ENCODE measurements at places on chromosomes 7 and 10.

GRCh38 chr10:48382982-48383381 lies 76.5 kb downstream of the MAPK8 start:
- no peak for DNase-seq

DNA sequence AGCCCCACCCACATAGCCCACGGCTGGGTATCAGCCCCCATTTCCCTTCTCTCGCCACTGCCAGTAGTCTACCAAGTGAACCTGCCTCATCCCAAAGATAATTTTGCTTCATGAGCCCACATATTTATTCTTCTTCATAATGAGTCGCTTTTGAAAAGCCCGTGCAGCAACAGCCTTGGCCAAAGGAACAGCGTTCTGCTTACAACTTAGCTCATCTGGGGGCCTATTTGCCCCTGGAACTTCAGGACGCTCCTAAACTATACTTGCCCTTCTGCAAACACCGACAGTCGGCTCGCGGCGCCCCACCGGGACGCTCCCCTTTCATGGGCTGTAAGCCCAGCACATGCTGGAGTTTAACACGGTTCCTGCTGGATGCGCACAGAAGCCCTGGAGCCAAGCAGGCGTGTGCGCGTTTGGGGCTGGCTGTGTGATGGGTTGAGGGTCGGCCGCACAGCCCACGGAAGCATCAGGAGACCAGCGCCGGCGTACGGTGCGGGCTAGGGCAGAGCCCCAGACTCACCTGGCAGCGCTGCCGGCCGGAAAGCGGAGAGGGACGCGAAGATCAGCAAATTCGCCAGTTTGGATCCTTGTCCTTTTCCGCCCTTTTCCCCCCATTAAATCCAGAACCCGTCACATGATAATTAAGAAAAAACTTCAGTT lies 370 bp downstream of the TMEM60 start:
- peak; percentile 59 for DNase-seq

DNA sequence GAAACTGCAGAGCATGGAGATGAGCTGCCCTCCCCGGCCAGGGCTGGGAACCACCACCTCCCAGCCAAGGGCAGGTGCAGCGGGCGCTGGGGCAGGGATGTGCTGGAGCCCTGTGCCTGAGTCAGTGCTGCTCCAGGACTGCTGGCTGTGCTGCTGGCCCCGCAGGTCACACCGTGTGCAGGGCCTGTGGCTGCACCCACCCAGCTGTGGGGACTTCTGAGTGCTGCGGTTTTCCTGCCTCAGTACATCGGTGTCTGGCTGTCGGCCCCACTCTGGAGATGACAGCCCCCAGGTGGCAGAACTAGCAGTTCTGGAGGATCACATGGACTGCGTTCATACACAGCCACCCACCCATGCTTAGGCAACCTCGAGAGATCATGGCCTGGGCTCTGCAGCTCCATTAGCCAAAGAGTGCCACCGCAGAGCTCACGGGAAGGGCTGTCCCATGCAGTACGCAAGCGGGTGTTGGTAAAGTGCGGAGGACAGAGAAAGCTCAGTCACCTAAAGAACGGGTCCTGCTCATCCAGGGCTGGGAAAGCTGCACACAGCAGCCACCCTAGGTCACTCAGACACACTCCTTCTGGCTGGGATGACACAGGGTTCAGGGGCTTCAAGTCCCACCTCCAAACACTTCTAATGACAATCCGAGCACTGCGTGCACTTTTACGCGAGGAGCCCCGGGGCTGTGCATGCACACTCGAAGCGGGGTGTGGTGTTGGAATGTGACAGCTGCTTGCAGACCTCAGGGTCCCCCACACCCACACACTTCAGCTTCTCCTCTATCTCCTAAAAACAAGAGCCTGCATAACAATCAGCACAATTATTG lies 198.1 kb upstream of the PPP2R2D start:
- DNase-seq, result no peak

- no peak for DNase-seq
Measured at GRCh38 chr7:151077705-151078232, 2.8 kb downstream of the FASTK start.

- DNase-seq, result no peak
Measured at GRCh38 chr10:30804478-30805055, 175.0 kb upstream of the LYZL2 start.

DNA sequence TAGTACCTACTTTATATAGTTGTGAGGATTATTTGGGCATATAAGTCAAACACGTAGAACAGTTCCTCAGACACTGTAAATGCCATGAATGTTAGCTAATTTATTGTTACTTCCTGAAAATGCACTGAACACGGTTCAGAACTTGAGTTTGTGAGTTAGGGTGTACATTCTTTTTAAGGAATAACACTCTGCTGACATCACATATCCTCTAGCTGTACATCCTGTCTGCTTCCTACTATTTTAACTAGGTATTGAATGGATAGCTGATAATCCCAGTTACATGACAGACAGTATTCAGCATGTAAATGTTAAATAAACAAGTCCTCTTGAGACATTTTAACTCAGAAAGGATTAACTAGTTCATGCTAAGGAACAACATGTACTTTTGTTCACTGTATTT lies 16.0 kb downstream of the SAMD8 start:
- DNase-seq, result no peak

DNA sequence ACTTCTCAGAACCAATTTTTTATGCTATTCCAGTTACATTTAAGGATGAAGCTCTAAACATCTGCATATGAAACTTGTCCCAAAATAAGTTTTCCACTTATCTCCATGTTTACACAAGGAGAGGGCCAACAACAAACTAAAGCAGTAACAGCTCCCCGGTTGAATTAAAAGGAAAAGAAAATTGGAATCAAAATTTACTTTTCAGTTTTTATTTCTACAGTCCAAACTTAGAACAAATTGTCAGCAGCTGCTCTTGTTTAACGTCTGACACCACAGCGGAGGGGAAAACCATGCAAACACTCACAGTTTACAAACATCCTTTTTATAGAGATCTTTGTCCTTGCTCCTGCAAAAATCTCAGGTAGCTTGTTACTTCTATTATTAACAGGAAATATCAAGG lies 101.3 kb downstream of the COL28A1 start:
- DNase-seq, result no peak

- DNase-seq, result no peak
Measured at GRCh38 chr10:61961278-61961677, 59.8 kb downstream of the ARID5B start.

DNA sequence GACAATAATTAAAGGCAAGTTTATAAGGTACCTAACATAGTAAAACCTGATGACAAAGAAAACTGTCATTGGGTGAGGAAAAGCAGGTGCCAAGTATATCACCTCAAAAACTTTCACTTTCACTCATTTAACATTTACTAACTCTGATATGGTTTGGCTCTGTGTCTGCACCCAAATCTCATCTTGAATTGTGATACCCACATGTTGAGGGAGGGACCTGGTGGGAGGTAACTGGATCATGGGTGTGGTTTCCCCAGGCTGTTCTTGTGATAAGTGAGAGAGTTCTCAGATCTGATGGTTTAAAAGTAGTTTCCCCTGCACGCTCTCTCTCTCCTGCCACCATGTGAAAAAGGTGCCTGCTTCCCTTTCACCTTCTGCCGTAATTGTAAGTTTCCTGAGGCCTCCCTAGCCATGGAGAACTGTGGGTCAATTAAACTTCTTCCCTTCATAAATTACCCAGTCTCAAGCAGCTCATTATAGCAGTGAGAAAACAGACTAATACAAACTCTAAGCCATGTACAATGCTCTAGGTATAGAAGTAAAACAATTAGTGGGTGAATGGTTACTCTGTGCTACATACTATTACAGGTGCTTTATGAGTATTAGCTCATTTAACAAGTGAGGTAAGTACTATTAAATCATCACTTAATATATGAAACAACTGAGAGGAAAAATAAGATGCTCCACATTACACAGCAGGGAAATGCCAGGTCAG lies 199.0 kb downstream of the CHCHD3 start:
- DNase-seq, result no peak

DNA sequence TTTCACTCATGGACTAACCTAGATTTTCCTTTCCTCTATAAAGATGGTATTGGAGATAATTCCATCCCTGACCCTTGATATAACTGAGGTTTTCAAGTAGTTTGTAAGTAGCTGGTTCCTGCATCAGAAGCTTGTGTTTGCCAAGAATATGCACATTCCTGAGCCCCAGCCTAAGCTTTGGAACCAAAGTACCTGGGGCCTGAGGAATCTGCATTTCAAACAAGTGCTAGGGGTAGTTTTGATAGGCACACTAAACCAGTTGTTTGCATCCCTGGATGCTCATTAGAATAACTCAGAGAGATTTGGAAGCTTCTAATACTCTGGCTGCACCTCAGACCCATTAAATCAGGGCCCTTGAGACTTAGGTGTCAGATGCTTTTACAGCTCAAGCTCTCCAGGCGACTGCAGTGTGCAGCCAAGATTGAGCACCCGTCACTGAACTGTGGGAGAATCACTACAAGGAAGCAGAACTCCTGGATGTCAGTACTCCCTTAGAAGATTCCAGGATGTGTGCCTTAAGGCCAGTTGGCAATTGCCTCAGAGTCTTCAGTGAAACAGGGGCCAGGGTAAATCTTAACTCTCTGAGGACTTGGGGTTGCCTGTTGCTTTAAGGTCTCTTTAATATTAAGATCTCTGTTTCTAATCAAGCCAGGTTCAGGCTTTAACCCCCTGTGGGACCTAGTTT lies 565.0 kb downstream of the REEP3 start:
- DNase-seq, result no peak

DNA sequence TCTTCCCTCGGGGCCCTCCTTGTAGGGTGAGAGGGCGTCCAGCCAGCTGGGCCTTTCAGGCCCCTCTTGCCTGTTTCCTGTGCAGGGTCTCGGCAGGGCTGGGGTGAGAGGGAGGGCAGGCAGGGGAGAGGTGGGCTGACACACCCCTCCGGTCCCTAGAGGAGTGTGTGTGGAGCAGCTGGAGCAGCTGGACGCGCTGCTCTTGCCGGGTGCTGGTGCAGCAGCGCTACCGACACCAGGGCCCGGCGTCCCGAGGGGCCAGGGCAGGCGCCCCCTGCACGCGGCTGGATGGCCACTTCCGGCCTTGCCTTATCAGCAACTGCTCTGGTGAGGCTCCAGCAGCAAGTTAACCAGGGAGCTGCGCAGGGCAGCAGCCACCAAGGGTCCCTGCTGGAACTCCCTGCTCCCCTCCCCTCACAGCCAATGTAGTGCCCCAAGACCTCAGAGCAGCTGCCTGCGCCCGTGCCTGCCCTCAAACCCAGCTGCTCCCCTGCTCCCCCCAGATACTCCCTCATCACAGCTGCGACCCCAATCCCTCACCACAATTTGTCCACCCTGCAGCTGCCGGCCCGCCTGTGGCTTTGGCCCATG lies 15.7 kb upstream of the ZNF862 start:
- no peak for DNase-seq

DNA sequence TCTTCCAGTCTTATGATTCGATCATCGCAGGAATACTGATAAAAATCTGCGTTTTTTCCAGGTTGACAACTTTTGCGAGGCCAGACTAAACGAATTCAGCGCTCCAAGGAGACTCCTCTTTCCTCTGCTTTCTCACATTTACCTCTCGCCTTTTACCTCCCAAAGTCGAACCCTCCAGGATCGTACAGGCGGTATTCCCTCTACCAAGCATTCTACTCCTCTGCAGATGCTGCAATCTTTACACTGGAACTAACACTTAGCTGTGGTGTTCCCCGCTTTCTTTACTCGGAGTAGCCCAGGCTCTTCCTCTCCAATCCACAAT lies 449 bp downstream of the NUDT5 start:
- DNase-seq, result no peak

GRCh38 chr7:125834421-125834820 lies 904.8 kb upstream of the POT1 start:
- DNase-seq, result no peak

DNA sequence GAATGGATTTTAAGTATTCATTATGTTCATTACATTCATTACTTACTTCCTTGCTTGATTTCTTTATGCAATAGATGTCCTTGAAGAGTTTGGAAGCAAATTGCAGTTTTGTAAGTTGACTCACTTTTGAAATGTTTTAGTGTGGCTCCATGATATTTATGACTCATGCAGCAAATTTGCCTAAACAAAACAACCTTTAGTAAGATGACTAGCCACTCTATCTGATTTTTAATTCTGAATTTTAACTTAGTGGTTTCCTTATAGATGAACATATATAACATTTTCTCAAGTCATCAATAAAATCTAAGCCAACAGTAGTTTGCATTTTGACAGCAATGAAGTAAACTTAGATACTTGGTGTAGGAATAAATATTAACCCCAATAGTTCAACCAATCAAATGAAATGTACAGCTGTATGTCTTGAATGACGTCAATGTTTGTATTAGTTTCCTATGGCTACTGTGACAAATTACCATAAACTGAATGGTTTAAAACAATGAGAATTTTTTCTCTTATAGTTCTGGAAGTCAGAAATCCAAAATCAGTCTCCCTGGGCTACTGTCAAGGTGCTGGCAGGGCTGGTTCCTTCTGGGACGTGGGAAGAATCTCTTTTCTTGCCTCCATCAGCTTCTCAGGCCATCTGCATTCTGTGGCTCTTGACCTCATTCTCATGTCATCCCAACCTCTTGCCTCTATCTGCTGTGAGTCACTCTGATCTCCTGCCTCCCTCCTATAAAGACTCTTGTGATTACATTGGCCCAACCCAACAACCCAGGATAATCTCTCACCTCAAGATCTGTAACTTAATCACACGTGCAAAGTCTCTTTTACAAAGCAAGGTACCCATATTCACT lies 73.4 kb downstream of the AHR start:
- DNase-seq, result no peak

- DNase-seq, result no peak
Measured at GRCh38 chr10:45624724-45625123, 47.8 kb downstream of the ZFAND4 start.

DNA sequence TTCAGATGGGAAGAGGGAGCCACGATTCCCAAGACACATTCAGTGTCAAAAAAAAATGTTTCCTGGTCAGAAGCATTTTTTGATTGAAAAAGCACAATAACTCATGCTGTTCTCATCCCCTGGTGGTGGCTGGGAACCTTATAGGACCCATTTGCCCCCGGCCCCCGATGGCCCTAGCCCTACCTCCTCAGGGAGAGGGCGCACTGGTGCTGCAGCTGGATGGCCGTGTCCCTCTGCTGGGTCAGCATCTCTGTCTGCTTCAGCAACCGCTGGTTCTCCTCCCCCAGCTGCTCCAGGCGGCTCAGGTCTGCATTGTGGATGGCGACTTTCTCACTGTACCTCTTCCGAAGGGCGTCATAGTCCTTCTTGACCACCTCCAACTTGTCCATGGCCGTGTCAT lies 83.3 kb downstream of the DLG5 start:
- DNase-seq, result no peak

GRCh38 chr10:88592906-88593305 lies 6.3 kb downstream of the LIPJ start:
- no peak for DNase-seq

DNA sequence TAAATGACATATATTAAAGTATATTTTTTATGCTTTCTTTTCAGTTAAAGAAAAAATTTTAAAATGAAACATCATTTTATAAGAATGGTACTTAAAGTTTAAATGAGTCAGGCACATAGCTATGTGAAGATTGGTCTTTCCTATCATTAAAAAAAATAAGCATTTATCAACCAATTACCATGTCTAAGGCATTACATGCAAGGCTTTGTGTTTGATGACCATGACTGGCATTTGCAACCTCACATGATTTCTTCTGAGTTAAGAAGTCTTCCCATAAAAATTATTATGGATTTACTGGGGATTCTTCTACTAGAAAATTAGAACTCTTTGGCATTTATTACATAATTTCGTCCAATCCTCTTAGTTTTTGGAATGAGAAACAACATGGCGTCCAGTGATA lies 776.1 kb downstream of the MAGI2 start:
- no peak for DNase-seq

GRCh38 chr10:80760914-80761371 lies 223.2 kb downstream of the SH2D4B start:
- DNase-seq, result no peak

- DNase-seq, result no peak
Measured at GRCh38 chr7:146772601-146773000, 656.0 kb downstream of the CNTNAP2 start.

All from activated gamma-delta T cell (primary cell).